ENCODE measurements at places on chromosomes 1 and 21.

- no peak for DNase-seq
Observed at GRCh38 chr1:85849660-85850059, 141.4 kb upstream of the ZNHIT6 start.

DNA sequence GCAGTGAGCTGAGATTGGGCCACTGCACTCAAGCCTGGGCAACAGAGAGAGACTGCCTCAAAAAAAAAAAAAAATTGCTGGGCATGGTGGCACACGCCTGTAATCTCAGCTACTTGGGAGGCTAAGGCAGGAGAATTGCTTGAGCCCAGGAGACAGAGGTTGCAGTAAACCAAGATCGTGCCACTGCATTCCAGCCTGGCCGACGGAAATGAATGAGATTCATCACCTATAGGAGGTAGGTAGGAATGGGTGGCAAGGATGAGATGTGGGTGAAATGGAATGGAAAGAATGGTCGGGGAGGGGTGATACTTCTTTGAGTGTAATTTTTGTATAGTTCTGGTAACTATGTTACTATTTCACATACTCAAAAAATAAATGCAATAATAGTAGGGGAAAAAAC lies 15.4 kb downstream of the CTXND2 start:
- no peak for DNase-seq

DNA sequence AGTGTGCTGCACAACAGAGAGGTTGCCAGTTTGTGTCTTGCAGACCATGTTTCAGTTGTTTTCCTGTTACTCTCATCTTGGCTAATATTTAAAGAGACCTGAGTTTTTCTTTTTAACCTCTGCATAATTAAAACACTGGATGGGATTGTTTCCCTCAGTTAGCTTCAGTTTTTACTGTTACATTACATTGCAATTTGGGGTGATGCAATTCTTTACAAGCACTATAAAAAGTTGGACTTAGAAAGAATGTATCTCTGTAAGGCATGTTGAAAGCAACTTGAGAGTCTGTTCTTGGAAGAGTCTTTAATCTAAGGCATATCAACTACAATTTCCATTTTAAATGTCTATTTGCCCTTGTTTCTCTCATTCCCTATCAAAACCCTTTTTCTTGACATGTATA lies 99.1 kb downstream of the DNM3 start:
- no peak for DNase-seq

DNA sequence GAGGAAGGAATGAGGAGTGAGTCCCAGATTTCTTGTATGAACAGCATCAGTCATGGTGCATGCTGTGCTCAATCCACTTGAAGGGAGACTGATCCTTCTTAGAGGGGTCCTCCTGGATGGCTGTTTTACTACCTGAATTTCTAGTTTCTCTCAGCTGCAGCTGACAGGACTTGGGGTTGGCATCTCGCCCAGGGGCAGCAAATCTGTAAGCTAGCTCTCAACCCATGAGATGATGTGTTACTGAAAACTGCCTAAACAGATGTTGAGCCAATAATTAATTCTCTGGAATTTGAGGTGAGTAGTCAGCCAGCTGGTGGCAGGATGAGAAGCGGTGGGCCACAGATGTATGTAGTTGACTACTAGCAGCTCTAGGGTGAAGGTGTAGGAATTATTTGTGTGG lies 19.6 kb downstream of the BACH1 start:
- no peak for DNase-seq

DNA sequence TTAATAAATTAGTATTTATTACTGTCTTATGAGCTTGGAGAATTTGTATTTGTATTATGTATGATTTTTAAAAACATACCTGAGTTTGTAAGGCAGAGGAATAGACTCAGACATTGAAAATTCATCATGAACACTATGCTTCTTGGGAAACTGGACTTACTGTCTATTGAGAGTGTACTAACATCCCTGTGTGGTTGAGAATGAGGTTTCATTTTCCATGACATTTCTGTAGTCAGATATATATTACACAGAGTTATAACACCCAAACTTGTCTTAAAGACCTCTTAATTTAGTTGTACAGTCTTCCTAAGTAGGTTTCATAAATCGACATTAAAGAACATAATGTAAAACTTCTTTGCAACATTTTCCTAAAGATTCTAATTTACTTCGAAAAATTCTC lies 30.0 kb downstream of the PPP2R5A start:
- DNase-seq = no peak

DNA sequence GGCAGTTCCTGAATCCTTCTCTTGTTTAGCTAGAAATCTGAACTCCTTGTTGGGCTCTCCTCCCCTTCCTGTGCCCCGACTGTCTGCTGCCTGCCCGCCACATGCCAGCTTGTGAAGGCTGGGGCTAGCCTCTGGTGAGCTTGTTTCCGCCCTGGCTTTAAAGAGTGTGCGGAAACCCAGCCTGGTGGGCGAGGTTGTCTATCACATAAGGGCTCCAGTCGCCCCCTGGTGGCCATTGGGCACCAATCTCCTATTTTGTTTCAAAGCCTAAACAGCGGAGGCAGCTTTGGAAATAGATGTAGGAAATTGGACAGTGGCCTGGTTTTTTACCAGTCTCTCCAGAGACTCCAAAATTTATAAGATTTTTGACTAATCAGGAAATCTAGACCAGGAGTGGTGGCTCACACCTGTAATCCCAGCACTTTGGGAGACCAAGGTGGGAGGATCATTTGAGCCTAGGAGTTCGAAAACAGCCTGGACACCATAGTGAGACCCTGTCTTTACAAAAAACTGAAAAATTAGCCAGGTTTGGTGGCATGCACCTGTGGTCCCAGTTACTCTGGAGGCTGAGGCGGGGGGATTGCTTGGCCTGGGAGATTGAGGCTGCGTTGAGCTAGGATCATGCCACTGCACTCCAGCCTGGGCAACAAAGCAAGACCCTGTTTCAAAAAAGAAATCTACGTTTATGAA lies 9.8 kb downstream of the ATP8B2 start:
- DNase-seq = peak; percentile 82

DNA sequence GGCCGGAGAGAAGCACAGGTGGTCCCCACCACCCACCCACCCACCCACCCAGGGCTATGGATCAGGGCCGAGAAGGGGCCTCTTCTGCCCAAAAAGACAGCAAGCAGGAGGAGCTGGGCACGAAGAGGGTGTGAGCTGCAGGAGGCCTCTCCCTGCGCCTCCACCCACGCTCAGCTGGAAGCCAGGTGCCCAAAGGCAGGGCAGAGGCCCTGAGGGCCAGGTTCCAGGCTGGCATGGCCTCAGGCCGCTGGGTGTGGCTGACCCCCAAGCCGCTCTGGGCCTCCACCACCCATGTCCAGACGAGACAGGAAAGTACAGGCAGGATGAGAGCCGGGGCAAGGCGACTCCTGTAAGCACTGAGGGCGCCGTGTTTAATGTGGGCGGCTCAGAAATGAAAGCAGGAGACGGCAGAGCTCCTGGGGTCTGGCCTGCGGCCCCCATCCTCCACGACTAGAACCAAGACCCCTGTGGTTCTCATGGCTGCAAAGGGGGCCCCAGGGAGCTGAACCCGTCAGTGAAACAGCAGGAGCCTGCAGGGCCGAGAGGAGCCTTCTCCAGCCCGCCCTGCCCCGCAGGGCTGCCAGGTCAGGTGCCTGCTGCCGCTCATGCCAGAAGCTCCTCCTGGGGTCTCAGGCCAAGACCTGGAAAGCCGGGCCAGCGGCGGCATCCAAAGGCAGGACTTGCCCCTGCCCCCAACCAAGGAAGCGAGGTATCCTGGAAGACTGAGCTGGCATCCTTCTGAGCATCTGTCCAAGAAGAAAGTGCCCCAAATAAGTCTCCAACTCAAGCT lies 56.0 kb downstream of the MEGF6 start:
- no peak for DNase-seq
